ENCODE measurements at places on chromosomes 7 and 10. TPM values are rescaled to one million over a fixed set of nuclear protein-coding genes. Genes with fewer than 3 reads are reported as not detected.

GRCh38 chr10:72379062-72379461 is 24.3 kb upstream of the DNAJB12 start:
- no peak for DNase-seq

DNA sequence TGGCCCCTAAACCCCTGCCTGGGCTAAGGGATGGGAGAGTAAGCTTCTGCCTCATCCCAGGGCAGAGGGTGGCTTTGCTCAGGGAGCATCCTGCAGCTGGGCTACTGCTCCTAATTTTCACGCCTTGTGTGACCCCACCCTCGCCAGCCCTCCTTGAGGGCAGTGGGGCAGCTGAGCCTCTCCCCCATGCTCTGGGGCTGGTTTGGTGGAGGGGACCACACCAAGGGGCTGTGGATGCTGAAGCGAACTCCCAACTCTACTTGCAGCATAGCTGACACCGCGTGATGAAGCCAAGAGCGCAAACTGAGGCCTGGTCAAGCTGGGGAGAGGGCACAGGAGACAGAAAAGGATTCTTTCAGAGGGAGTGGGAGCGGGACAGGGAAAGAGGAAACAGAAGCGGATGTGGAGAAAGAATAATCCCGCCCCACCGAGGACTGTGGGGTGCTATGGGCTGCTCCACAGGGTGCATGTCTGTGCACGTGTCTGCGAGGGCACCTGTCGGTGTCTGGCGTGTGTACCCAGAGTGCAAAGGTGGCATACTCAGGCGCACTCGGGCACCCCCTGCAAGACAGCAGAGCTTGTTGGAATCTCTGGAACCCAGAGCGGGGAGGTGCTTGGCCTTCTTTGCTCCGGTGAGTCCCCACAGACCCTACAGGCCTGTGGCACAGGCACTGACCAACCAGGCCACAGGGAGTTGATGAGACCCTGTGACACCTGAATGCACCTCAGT is 19.4 kb upstream of the RASGEF1A start:
- no peak for DNase-seq

DNA sequence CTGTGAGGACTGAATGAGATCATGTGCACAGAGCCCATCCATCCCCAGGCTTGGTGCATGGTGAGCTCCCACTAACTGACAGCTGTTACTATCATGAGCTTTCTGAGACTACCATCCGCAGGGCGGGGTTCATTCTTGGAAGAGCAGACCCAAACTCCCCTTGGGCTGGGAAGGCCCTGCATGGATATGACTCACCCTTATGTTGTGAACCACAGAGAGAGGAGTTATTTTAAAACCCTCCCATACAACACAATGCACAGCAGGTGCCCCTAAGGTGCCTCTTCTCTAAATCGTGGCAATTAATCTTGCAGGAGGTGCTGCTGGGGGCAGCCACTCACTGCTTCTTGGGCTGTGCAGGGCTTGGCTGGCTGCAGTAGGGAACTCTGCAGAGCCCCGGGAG is 219.1 kb downstream of the GFRA1 start:
- no peak for DNase-seq

GRCh38 chr10:62259998-62260397 is 8.6 kb downstream of the RTKN2 start:
- DNase-seq = no peak

DNA sequence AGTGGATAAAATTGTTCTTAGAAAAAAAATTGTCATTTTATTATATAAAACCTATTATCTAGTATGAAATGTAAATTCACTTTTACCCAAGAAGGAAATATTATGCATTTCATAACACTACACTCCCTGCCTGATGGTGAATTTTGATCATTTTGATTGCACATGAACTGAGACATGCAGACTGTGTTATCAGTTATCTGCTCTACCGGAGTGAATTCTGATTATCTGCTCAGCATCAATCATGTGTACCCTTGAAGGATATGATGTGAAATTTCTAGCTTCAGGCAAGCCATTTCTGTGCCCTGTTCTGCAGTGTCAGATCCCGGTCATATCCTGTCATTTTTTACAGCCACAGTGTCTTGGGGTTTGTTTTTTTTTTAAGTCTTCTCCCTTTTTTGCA is 85.0 kb upstream of the FGL2 start:
- no peak for DNase-seq

DNA sequence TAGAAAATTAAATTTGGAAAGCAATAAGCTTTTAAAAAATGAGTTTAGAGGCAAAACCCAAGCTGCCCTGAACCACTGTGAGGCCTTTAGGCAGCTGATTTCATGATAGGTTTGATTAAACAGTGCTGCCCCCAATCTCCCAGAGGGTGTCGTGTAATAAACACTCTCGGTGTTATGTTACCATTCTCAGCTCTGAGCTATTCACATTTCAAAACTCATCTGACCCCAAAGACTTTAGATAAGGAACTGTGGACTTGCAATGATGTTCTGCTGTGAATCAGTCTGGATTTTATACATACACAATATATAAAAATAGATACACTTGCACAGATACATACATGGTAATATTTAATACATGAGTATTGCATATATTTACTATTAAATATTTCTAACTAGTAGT is 120.4 kb downstream of the MALRD1 start:
- no peak for DNase-seq

DNA sequence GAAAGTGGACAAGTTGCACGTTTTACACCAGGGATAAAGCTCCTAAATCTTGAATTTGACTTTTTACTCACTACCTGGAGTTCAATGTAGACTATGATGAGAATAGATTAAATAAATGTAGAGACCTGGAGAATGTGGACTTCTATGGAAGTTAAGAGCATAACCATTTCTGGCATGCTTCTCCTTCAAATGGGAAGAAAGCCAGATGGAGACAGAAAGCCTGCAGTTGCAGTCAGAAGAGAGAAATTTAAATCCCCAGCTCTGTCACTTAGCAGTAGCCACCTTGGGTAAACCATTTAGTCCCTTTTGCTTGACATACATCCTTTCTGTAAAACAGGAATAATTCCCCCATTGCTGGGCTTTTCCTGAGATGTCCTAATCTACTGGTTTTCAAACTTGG is 355.3 kb upstream of the AUTS2 start:
- no peak for DNase-seq

The SPDYE16 gene
- not detected for total RNA-seq

The WDFY4 gene
- 7.0 TPM for total RNA-seq

The PPP1R17 gene
- total RNA-seq = not detected

Measured in breast epithelium (tissue), 4 donors.